Foreskin fibroblast (primary cell): ENCODE measurements at places on chromosomes 11 and 22.

DNA sequence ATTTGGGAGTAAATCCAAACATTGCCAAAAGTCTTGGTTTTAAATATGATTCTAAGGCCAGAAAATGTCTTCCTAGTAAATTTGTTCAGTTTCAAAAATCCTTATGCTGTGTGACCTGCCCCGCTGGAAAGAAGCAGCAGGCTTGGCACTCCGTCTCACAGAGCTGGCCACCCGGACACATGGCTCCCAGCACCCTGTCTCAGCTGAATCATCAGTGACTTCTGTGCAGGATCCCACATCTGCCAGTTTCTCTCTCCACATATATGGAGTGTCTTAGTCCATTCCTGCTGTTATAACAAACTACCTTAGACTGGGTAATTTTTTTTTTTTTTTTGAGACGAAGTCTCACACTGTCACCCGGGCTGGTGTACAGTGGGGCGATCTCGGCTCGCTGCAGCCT lies 356.7 kb downstream of the TBC1D22A start:
- DNase-seq, result no peak

- DNase-seq, result no peak
Measured at GRCh38 chr11:118663902-118664301, 15.5 kb downstream of the TREH start.

GRCh38 chr11:7949934-7950333 lies 8.4 kb upstream of the OR10A3 start:
- peak; percentile 29 for DNase-seq

DNA sequence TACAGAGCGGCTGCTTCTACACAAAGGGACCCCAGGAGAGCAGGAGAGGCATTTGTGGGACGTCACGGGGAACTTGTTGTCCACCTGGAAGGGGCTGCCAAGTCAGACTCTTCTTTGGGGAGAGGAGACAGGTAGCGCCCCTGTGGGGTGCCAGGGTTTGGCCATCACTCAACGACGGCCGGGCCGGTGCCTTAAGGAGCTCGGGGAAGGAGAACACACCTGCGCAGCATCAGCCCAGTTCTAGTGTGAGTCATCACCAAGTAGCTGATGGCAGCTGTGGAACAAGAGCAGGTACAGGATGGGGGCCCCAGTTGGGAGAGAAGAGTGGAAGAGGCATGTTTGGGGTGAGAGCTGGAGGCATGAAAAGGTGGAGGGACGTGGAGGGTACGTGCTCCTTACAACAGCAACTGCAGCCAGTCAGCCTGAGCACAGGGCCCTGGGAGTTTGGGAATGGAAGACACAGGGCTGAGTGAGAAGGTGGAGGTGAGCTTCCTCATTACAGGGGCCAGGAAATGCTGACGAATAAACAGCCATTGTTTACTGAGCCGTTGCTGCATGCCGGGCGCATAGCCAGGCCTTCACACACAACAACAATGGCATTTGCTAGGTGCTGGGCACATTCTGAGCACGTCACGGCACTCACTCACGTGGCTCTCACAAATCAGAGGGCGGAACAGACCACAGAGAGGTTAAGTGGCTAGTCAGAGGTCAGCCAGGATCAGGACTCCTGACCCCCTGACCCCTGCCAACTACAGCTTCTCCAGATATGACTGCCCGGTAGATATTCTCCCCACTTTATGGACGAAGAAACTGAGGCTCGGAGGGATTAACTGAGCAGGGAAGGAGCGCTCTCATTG lies 29.1 kb upstream of the TP53I11 start:
- DNase-seq, result no peak

GRCh38 chr11:76074148-76075095 lies 131.9 kb downstream of the WNT11 start:
- DNase-seq, result no peak

GRCh38 chr11:129595038-129595962 lies 219.7 kb downstream of the BARX2 start:
- DNase-seq, result no peak

DNA sequence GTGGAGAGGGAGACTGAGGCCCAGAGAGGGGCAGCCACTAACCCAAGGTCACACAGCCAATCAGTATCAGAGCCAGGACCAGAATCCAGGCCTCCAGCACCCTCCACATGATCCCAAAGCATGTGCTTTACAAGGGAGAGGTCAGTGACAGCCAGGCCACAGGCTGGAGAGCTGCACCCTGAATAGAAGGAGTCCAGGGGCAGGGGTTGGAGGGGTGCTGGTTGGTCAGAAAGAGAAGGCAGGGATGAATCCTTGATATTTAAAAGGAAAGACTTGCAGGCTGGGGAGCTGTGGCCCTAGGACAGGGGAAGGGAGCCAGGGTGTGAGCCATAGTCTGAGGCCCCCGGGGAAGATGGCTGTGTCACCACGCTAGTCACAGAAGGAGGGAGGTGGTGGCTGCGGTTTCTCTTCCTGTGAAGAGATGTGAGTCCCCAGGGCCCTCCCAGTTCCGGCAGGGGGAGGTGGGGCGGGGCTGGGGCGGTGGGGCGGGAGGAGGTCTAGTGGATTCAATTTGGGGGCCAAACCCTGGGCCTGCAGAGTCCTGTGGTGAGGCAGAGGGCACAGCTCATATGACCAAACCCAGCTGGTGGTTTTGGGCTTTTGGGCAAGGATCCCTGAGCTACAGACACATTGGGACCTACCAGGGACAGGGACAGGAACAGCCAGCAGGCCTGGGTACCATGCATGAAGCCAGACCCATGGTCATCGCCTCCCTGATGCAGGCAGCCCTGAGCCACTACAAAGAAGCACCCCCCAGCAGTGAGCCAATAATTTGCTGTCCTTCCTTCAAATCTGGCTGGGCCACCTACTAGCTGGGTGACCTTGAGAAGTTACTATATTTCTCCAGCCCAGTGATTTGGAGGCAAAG lies 14.0 kb downstream of the RAC2 start:
- peak; percentile 61 for DNase-seq

- no peak for DNase-seq
Measured at GRCh38 chr11:92752122-92752521, 217.3 kb upstream of the MTNR1B start.

GRCh38 chr11:28965819-28966218 lies 857.6 kb downstream of the METTL15 start:
- no peak for DNase-seq

GRCh38 chr11:66937193-66937733 lies 20.9 kb downstream of the PC start:
- no peak for DNase-seq

- DNase-seq, result no peak
Measured at GRCh38 chr11:80282643-80283042, 841.8 kb upstream of the TENM4 start.

- DNase-seq, result no peak
Measured at GRCh38 chr11:7253800-7254199, 2.1 kb downstream of the SYT9 start.

DNA sequence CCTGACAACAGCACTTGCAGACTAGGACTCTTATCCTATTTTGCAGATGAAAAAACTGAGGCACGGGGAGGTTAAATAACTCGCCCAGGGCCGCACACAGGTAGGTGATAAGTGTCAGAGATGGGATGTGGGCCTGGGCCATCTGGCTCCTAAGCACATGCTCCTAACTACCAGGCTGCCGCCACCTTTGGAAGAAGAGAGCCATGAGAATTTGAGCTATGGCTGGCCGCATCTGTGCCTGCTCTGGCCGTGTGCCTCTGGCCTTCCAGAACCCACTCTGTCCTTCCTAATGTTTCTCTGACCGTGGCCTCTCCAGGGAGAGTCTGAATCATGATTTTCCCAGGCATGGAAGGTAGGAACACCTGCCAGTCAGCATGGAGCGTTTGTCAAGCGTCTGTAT lies 15.3 kb upstream of the IL2RB start:
- no peak for DNase-seq

DNA sequence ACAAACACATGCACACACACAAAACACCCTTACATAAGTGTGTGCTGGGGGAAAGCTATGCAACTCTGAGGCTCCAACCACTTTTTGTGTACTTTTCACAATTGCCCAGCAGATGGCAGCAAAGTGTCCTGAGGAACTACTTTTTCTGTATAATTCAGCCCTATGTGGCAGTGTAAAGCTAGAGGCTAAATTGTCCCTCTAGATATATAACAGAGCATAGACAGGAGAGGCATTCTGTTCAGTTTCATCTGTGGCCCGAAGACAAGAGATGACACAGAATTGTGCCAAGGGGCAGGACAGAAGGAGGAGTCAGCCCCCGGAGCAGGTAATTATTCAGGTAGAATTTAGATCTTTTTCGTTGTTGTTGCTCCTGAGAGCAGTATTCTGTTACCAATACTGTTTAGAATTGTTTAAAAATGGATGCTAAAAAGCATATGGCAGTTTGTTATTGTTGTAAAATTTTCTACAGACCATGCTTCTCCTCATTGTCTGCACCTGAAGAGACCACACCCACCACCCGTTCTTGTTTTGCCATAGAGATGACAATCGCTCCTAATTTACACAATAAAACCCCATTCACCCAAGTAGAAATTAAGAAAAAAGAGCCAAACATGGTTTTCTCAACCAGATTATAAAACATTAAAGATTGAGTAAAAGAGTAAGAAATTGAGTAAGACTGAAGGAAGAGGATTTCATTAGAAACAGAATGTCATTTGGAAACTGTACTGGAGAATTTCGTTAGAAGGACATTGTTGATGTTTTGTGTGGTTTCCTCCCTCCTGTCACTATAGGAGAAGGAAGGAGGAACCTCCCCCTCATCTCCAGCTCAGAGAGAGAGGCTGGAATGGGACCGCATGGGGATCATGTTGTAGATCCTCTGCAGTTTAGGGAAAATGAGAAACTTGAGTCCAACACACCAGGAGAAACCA lies 14.5 kb upstream of the MS4A7 start:
- DNase-seq, result peak; percentile 53

DNA sequence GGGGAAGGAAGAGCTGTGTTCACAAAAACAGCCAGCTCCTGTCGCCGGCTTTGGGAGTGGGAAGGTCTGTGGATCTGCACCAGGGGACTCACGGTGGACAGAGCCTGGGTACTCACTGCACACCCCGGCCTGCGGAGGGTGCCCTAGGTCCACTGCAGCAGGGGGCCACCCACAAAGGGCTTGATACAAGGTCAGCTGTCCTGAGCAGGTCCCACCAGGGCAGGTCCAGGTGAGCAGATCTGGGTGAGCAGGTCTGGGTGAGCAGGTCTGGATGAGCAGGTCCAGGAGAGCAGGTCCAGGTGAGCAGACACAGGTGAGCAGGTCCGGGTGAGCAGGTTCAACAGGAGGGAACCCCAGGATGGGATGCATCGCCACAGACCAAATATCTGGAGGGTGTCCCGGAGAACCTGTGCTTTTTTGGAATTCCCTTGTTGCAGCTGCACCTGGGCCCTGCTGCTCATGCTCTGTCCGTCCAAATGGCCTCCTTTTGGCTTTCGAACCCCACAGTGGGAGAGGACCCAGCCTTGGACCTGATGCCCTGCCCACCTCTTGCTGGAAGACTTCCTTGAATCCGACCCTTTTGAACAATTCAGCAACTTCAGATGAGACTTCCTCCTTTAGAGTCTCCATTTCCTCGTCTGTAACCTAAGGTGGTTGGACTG lies 485.3 kb downstream of the TBC1D22A start:
- DNase-seq, result no peak

- DNase-seq, result no peak
Measured at GRCh38 chr11:19595499-19595839, 117.2 kb upstream of the NAV2 start.

GRCh38 chr11:63892228-63892627 lies 24.7 kb downstream of the RCOR2 start:
- DNase-seq, result peak; percentile 64

DNA sequence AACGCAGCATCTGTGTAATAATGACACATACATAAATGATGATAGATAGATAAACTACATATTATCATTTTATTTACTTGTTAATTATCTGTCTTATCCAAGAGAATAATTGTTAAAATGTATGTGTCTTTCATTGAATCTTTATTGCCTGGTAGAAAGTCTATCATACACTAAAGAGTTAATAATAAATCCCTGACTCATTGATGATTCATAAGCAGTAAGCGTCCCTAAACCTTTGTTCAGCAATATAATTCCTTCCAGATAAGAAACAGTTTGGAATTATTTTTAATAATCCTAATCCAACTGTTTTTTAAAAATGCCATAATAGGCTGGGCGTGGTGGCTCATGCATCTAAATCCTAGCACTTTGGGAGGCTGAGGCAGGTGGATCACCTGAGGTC lies 655.6 kb upstream of the CNTN5 start:
- DNase-seq, result no peak

DNA sequence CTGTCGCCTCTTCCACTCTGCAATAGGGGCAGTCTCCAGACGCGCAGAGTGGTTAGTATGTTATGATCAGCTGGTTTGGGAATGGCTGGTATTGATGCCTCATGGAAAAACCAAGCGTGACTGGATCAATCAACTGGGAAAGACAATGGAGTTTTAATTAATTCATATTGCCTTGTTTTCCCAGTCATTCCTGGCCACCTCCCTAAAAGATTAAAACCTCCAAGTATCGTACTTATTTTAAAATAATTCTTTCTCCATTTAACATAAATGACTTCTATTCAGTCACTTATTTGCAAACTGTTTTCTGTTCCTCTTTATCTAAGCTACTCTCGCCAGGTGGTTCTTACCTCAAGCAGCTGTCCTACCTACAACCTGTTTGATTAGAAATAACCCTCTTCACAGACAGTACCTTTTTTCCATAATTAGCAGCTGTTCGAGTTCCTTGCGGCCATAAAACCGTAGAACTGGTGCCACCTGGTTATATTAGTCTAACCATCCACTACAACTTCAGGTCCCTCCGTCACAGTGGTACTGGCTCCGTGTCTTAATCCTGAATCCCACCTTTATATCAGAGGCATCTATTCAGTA lies 898 bp downstream of the ZNF215 start:
- DNase-seq, result peak; percentile 5

GRCh38 chr11:17238377-17238776 lies 30.6 kb upstream of the PIK3C2A start:
- DNase-seq, result no peak

DNA sequence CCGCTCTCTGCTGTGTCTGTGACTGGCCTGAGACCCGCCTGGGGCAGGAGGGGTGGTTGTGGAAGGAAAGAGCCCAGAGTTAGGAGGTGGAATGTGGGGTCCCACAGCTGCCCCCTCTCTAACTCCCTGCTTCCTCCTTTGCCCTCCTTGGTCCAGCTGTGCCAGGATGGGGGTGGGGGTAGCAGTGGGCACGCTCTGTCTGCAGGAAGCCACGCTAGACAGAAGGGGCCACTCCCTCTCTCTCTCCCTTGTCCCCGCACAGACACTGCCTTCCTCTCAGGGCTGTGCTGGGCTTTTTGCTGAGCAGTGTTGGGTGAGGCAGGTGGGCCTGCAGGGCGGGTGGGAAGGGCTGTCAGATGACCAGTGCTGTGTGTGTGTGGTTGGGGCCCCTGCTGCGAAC lies 2.0 kb upstream of the SOX10 start:
- no peak for DNase-seq

- no peak for DNase-seq
Measured at GRCh38 chr11:46044601-46045000, 76.7 kb downstream of the PHF21A start.

DNA sequence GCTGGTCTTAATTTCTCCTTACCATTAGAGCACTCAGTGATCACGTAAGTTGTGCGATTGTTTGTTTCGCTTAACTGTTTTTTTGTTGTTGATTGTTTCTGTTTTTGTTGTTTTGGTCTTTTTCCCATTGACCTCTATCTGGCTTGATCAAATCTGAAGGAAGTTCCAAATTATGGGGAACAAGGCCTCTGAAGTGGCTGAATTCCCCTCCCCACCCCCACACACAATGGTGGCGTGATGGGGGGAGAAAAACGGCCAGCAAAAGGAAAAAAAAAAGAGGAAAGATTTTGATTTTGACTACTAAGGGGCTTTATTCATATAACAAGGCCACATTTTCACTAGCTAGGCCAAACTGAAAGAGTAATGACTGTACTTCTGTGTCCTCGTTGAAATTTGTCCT lies 53.6 kb downstream of the OSBPL5 start:
- no peak for DNase-seq

- DNase-seq, result no peak
Measured at GRCh38 chr11:119087123-119087522, 2.4 kb downstream of the HMBS start.

GRCh38 chr22:37623075-37624016 lies 14.7 kb downstream of the GGA1 start:
- peak; percentile 77 for DNase-seq
